ENCODE measurements at places on chromosomes 16 and 17.

GRCh38 chr17:45435481-45435880 lies 2.8 kb upstream of the ARHGAP27 start:
- DNase-seq: no peak

GRCh38 chr17:78144147-78144719 lies 2.0 kb upstream of the C17orf99 start:
- DNase-seq: no peak

- no peak for DNase-seq
These were observed 357.9 kb upstream of the ZFHX3 start for GRCh38 chr16:73405851-73406250.

DNA sequence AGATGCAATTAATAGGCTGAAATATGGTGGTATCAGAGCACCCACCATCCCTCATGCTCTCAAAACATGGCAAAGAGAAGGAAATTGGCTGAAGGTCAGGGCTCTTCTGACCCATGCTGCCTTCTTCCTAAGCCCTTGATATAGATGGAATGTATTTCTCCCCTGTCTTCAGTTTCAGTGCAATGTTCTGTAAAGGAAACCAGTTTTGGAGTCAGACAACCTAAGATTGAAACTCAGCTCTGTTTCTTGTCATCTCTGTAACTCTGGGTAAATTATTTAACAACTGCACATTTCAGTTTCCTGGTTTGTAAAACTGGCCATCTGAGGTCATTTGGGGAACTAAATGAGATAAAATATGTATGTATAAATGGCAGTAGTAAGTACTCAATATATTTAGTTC lies 243.9 kb downstream of the CA10 start:
- no peak for DNase-seq

- DNase-seq: no peak
These were observed 44.9 kb downstream of the MARF1 start for GRCh38 chr16:15597822-15598647.

- DNase-seq: no peak
These were observed 78.0 kb upstream of the GAS7 start for GRCh38 chr17:10276436-10276835.

DNA sequence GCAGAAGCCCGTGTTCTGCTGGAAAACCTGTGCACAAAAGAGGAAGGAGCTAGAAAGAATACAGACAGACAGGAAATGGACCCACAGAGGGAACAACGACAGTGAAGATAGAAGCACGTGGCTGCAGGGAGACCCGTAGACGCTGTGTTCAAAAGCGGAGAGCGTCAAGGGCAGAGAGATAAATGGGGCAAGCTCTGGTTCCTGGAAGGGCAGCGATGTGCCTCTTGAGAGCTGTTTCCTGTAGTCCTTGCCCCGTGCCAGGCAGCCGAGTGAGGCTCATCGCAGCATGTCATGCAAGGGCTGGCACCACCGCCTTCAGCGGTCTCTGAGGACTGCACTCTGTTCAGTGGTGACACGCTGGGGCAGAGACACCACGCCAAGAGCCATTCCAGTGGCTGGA lies 43.6 kb upstream of the CACNG5 start:
- no peak for DNase-seq

DNA sequence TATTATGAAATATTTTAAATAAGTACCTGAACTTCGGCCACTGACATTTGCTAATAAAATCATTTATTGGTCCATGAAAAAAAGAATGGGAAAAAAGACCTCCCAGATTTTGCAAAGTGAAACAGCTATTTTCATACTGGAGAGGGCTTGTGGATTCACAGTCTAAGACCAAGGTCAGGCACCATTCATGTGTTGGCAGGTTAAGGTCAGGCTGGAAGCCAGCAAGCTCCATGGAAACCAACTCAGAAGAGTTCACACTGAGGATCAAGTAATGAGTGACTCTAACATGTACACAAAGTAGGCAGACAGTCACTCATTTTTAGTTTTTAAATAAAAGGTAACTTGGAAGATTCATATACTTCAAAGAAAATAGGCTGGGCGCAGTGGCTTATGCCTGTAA lies 3.4 kb downstream of the DNAJA2 start:
- no peak for DNase-seq

DNA sequence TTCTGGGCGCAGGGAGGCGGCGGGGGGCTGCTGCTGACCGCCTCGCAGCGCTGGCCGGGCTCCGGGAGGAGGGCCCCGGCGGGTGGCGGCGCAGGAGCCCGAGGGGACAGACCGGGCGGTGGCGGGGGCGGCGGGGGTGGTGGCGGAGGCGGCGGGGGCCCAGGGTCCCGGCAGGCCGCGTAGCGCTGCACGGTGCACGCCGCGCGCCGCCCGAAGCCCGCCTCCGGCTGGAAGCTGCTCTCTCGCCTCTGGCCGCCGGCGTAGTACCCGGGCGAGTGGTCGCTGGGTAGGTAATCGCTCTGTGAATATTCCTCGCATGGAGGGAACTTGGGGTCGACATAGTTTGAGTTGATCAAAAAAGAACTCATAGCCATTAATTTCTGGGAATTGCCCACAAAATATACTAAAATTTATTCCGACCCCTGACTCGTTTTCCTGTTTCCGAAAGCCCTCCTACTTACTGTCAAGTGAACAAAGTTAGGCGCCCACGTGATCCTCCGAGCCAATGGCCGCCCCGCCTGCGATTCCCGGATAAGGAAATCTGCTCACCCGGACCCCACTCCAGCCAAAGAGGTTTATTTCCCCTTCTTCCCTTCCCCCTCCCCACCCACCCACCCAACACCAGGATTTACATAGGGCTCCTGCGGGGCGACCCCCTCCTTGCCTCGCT lies at the start of gene HOXB4:
TSS of gene HOXB4 (minus strand) at position 405 of the 670 bp plus-strand sequence. CDS start at position 374, 31 bp downstream.
- DNase-seq: no peak

Measured in NCI-H82 (cell line).